Left cardiac atrium (tissue), 4 donors: ENCODE measurements at places on chromosomes 4 and X. TPM values are rescaled to one million over a fixed set of nuclear protein-coding genes. Genes with fewer than 3 reads are reported as not detected.

GRCh38 chr4:28357990-28358389 is 1497.3 kb downstream of the STIM2 start:
- DNase-seq, result no peak

GRCh38 chrX:114591121-114591520 is 7.2 kb downstream of the HTR2C start:
- DNase-seq, result no peak

DNA sequence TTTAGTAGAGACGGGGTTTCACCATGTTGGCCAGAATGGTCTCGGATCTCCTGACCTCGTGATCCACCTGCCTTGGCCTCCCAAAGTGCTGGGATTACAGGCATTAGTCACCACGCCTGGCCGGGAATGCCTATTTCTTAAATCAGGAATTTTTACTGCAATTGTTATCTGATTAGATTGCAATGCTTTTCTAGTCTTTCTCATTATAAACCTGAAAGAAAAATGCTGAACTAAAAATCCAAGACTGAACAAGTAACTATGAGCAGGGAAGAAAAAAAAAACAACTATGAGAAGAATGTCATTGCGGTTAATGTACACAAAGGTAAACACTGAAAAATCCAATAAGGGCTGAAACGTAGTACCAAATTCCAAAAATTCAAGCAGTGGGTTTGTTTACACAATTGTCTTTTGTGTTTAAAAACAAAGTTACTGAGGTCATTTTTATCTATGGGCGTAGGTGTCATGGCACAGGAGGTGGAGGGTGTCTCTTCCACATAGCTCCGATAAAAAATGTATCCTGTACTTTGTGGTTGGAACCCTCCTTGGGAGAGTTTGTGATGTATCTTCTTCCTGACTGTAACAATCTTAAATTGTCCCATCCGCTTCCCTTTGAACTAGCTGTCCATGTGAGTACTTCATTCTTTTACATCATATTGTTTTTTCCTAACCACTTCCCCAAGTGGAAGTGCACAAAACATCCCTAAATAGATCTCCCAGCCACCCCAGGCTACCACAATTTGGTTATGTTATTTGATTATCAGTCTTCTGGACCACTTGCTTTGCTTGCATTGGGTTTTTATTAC is 11.1 kb upstream of the TMEM156 start:
- DNase-seq, result no peak

DNA sequence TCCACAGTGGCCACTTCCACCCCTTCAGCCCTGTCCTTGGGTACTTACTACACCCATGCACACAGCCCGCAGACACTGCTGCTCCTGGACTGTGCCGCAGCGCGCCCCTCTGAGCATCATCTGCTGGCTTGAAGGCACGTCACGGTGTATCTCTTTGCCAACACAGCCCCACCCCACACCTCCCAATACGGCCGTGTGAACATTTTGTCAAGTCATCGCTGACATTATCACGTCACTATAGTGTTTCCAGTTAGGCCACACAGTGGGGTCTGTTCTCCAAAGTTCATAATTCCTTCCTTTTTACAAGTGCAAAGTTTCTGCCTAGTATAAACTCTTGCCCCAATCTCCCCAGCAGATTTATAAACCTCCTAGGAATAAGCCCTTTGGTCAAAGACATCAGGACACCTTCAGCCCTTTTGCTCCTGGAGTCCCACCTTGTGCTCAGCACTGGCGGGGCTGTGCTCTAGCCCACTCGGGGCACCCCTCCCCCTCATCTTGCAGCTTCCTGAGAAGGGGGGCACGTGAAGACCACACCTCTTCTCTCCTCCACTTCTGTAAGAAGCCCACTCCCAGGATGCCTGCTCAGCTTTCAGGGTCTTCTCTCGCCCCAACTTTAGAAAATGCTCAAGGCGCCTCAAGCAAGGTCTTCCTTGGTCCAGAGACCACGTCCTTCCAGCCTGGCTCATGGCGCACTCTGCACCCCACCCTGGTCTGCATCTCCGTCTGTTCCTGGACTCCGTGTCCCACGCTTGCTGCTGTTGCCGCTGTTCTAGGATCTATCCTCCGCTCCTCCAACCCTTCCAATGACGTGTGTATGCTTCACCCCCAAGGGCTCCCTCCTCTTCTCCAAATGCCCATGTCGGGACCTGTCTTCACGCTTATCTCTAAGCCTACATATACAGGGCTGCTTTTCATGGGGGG is 7.2 kb downstream of the FAM53A start:
- DNase-seq, result no peak

DNA sequence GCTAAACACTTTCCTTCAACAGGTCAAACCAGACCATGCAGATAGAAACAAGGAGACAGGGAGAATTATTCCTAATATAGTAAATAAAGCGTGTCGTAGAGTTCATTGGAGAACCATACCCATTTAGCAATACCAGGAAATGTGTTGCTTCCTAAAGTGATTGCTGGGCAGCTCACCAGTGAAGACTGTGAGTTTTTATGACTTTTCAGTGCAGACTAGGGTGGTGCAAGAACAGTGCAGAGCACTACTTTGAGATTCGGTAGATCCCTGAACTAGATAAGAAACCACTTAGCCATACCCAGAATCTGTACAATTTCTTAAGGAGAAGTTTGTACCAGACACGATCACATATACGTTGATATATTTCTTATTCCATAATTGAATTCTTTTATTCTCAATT is 87.4 kb downstream of the EMCN start:
- no peak for DNase-seq

- no peak for DNase-seq
These were observed 41.4 kb upstream of the USP9X start for GRCh38 chrX:41043674-41044345.

GRCh38 chrX:110541266-110541665 is 182.6 kb downstream of the RTL9 start:
- DNase-seq, result no peak

Gene UGT8
- 0.18 TPM for total RNA-seq
